Esophagus muscularis mucosa (tissue), 4 donors: ENCODE measurements at places on chromosomes 5 and 9. TPM values are rescaled to one million over a fixed set of nuclear protein-coding genes. Genes with fewer than 3 reads are reported as not detected.

The KIF4B gene
- total RNA-seq, result not detected

The SPINK4 gene
- not detected for total RNA-seq

The TXNDC8 gene
- not detected for total RNA-seq

GRCh38 chr9:112535811-112536210 is 49.2 kb downstream of the KIAA1958 start:
- no peaks in the 10 kb centered on the region for H3K4me1 ChIP-seq
- no peak overlapping the region for H3K27ac ChIP-seq
- H3K27me3 ChIP-seq, result no peaks in the 10 kb centered on the region
- H3K4me3 ChIP-seq, result no peak overlapping the region

GRCh38 chr5:137281201-137281600 is 217.9 kb downstream of the SPOCK1 start:
- no peak overlapping the region for H3K27ac ChIP-seq
- peaks cover 10% of the 10 kb centered on the region for H3K4me1 ChIP-seq
- H3K4me3 ChIP-seq, result no peak overlapping the region
- DNase-seq, result no peak

DNA sequence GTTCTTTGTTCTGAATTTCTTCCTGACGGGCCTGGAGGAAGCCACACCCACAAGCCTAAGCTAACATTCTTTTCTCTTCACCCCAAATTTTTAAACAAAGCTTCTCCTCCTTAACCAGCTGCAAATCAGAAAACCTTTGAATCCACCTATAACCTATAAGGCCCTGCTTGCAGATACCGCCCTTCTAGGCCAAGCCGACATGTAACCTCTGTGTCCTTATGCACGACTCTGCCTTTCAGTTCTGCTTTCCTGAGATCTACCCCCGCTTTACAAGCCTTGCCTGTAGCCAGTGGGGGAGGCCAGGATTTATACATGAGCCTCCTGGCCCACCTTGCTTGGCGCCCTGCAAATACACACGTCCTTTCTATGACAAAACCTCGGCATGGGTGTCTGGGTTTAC is 19.3 kb downstream of the BRD9 start:
- H3K4me3 ChIP-seq, result no peak overlapping the region
- H3K36me3 ChIP-seq, result peaks cover 96% of the 10 kb centered on the region
- H3K4me1 ChIP-seq, result no peaks in the 10 kb centered on the region
- H3K27ac ChIP-seq, result no peak overlapping the region
- DNase-seq, result no peak
- no peaks in the 10 kb centered on the region for H3K27me3 ChIP-seq
